ENCODE measurements at places on chromosomes 11 and 22.

DNA sequence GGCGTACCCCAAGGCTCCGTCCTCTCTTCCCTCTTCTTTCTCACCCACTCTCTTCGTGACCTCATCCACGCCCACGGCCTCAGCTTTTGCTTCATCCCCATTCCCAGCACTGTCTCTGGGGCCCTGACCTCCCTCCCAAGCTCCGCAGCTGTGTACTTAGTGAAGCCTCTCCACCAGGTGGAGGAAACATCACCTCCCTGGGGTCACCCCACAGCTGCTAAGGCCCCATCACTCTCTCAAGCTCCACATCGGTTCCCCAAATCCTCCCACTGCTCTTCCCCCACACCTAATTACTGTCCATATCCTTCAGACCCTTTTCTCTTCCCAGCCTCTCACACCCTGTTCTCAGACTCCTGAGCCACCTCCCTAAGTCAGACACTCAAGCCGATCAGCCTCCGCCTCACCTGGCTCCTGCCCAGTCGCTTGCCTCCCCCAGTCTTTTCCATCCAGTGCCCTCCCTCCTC, 7.9 kb upstream of the SYT7 start:
- DNase-seq, result no peak

- no peak for DNase-seq
Measured at GRCh38 chr11:360326-361280, 8.7 kb upstream of the B4GALNT4 start.

DNA sequence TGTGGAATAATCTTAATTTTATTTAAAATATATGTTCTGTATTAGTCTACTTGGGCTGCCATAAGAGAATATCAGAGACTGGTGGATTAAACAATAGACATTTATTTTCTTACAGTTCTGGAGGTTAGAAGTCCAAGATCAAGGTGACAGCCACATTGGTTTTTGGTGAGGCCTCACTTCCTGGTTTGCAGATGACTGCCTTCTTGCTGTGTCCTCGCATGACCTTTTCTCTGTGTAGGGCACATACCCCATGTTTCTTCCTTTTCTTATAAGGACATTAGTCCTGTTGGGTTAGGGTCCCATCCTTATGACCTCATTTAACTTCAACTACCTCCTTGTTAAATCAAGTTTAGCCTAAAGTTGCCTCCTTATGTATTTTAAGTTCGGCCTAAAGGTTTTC, 202.7 kb upstream of the MPPED2 start:
- no peak for DNase-seq

- DNase-seq, result no peak
Measured at GRCh38 chr11:102914238-102915043, 39.7 kb upstream of the MMP12 start.

DNA sequence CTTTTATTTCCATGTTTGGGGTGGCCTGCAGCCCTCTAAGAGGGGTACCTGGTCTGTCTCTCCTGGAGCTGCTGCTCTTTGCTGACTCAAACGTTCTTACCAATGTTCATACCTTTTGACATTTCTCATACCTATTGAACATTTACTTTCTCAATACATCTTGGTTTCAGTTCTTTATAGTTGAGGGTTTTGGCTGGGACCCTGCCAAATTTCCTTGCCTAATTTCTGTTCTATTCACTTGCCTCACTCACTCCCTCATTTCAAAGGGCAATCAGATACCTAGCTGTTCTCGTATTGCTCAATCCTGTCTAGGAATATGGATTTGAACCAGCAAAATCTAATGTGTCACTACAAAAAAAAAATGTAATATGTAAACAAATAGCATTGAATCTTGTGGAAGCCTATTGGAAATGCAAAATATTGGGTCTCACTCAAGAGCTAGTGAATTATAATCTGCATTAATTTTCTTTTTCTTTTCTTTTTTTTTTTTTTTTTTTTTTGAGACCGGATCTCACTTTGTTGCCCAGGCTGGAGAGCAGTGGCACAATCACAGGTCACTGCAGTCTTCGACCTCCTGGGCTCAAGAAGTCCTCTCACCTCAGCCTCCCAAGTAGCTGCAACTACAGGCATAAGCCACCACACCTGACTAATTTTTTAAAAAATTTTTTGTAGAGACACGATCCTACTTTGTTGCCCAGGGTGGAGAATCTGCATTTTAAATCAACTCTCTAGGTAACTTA, 7.5 kb downstream of the OR6M1 start:
- no peak for DNase-seq

DNA sequence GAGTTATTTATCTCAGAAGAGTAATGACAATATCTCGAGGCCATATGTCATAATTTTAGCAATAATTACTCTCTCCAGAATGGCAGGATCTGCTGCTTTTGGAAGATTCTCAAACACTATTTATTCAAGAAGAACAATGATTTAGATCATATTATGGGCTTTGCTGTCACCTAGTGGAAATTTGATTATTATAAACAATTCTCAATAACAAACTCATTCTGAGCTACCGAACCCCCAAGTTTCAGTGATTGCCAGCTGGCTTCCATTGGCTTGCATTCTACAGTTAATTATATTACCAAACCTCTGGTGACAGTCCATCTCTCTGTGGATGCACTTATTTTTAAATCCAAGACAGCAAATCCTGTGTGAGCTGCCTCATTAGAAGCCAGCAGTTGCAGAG, 27.9 kb upstream of the SLC36A4 start:
- DNase-seq, result no peak

- no peak for DNase-seq
Measured at GRCh38 chr22:42937164-42937843, 77.6 kb downstream of the PACSIN2 start.

GRCh38 chr11:27812341-27812740, 112.1 kb upstream of the BDNF start:
- DNase-seq, result no peak

GRCh38 chr22:38655519-38656255, 505 bp downstream of the FAM227A start:
- DNase-seq, result no peak

DNA sequence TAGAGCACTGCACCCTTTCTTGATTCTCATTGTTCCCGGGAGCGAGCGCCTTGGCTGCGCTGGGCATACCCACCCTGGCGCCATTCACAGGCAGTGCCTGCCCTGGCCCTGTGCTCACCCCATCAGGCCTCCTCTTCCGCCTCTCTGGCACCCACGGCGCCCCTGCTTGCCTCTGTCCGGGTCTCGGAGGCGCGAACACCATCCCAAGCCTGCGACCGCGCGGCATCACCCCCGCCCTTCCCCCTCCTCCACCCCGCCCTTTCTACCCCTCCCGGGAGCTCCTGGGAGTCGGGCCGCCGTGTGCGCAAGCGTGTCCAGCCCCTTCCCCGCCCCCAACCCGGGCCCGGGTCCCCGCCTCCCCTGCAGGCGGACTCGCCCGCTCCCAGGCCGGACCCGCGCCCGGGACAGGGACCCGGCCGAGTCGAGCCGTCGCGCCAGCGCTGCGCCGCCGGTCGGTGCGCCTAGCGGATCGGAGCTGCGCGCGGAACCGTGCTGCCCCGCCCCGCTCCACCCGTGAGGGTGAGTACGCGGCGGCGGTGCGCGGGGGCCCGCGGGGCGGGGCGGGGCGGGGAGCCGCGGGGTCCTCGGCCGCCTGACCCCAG, at the start of gene ST3GAL4:
Gene ST3GAL4, plus strand, starts transcription at position 363 of the 602 bp plus-strand sequence. CDS start 50,470 bp downstream, outside the sequence.
- DNase-seq, result peak; percentile 71

- DNase-seq, result no peak
Measured at GRCh38 chr11:34773826-34774225, 142.4 kb downstream of the APIP start.

GRCh38 chr11:62068730-62069129, 55.1 kb upstream of the INCENP start:
- no peak for DNase-seq

- no peak for DNase-seq
Measured at GRCh38 chr11:113243696-113244095, 70.7 kb upstream of the TTC12 start.

DNA sequence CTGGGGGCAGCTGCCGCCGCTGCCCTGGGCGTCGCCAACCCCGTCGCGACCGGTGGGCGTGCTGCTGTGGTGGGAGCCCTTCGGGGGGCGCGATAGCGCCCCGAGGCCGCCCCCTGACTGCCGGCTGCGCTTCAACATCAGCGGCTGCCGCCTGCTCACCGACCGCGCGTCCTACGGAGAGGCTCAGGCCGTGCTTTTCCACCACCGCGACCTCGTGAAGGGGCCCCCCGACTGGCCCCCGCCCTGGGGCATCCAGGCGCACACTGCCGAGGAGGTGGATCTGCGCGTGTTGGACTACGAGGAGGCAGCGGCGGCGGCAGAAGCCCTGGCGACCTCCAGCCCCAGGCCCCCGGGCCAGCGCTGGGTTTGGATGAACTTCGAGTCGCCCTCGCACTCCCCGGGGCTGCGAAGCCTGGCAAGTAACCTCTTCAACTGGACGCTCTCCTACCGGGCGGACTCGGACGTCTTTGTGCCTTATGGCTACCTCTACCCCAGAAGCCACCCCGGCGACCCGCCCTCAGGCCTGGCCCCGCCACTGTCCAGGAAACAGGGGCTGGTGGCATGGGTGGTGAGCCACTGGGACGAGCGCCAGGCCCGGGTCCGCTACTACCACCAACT, 1.0 kb downstream of the FUT4 start:
- DNase-seq, result no peak

DNA sequence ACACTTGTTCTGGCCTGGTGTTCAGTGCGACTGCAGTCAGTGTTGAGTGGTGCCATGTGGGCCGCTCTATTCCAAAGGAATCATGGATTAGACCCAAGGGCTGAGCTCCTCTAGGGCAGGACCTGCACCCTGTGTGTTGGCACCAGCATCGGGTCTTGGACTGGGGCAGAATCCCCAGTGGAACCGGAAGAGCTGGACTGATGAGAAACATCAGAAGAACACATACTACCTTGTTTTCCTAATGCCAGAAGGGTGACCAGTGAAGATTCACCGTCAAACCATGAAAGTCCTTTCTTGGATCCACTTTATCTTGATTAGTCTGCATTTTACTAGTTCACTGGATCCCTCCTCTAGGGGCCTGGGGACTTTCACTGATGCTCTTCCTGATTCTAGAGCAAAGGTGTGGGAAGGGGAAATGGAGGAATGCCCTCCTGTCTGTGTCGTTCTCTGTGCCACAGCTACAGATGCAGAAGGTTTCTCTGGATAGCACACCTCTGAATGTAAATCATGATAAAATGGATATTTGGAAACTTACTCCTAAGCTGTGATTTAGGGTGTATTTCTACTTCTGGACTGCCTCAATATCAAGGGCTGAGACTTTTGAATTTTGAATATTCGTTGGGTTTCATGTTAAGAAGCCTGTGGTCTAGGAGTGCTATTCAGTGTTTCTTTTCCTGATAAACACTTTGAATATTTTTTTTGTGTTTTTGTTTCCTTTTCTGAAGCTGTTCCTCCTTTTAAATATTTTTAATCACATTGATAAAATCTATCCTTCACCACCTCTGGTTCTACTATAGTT, 11.0 kb upstream of the GLB1L3 start:
- DNase-seq, result no peak

DNA sequence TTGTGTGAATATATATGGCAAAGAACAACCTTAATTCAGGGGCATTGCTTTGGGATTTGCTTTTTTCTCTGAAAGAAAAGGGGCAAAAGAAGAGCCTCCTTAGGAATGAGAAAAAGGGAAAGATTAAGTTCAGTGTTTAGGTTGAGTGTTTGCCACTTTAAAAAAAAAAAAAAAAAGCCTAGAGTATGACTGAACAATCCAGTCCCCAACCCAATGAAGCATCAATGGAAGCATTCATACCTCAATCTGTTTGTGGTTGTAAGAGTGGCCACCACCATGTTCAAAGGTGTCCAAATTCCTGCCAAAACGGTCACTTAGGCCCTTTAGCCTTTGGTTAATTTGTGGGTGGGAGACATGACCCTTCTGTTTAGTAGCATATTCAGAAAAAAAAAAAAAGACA, 260.6 kb downstream of the SOX6 start:
- no peak for DNase-seq

DNA sequence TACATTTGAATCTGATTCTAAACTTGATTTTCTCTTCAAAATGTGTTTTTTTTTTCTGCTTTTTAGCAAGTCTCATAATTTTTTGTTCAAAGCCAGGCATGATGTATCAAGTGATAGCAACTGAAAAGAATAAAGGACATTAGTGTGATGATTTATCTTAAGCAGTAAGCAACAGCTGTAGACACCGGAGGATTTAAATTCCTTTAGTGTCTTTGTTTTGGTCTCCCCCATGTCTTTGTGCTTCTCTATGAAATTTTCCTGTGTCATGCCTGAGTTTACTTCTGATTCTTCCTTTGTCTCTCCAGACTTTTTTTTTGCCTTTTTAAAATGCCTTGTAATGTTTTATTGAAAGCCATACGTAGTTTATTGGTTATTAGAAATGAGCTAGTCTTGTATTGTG, 934.2 kb upstream of the RAG2 start:
- no peak for DNase-seq

GRCh38 chr11:129593098-129593497, 217.4 kb downstream of the BARX2 start:
- no peak for DNase-seq

- DNase-seq, result no peak
Measured at GRCh38 chr11:64916040-64916774, 802 bp downstream of the ATG2A start.

DNA sequence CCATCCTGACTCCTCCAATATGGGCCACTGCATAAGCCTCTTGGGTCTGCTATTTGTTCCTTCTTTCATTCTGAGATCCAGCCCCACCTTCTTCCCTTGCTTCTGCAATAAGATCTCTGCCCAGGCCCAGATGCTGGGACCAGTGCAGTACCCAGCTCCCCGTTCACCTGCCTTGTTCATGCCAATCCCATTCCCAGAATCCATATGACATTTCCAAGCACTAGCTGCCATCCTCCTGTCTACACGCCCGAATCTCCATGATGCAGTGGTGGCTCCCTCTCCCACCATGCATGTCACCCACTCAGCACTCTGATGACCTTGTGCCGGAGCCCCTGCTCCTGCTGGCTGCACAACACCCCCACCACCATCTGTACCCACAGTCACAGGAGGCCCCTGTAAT, 11.4 kb upstream of the FAM83F start:
- no peak for DNase-seq

DNA sequence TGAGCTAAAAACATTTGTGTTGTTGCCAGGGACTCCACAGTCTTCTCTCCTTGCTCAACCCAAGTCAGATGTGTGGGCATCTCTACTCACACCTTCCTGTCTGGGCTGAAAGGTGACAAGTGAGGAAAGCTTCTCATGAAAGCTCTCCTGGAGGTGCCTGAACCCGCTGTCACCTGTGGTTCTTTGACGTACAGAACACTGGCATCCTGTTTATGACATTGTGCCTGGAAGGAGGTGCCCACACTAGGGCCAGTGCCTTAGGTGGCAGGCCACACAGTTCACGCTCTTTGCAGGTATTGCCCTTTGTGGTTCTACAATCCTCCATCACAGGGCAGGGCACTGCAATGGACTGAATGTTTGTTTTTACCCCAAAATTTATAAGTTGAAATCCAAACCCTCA, 108.5 kb downstream of the CD44 start:
- peak; percentile 68 for DNase-seq

Data from activated T-cell treated with anti-CD3 and anti-CD28 coated beads, Interleukin-2, amount 50 U/mL, for 1 hour (primary cell).